ENCODE measurements at places on chromosomes 4 and X.

GRCh38 chrX:127571834-127572233, 480.4 kb downstream of the ACTRT1 start:
- no peak for DNase-seq

DNA sequence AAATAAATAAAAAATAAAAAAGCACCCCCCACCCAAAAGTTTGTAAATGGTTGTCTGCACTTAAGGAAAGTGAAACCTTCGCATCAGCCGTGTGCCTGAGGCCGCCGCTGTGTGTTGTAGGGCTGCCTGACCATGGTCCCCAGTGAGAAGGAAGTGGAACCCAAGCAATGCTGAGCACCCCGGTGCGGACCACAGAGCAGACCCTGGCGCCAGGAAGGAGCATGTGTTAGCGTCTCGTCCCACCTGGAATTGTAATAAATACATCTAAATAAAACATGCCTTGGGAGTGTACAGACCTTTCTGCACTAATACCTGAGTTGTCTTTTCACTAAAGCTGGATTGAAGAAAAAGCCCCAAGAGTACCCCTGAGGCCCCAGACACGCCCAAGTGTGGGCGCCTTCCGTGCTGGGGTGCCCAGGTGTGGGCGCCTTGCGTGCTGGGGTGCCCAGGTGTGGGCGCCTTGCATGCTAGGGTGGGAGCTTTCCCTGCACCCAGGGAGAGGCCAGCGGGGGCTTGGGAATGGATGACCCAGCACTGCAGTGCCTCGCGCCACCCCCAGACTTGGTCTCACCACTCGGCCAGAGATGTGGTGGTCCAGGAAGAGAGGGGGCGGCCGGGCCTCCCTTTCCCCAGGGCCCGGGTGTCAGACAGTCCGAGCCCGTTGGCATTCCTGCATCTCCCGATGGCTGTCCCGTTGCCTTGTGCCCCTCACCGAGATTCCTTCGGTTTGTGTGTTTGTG, 33.7 kb downstream of the HTT-AS start:
- DNase-seq: no peak

DNA sequence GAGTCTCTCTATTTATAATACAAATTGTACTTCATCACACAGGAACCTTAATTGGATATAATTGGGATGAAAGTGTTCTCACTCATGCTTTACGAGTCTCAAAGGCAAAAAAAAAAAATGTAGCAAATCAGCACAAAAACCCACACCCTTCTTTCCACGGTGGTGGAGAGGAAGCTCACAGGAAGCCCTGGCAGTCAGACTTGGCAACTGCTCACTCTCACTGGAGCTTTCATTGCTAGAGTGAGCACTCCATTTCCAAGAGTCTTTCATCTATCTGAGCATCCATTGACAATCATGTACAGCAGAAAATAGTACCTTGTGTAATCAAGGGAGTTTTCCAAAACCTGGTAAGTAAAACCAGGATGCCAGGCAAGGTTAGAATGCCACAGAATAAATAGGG, 2159.4 kb upstream of the AGA start:
- no peak for DNase-seq

DNA sequence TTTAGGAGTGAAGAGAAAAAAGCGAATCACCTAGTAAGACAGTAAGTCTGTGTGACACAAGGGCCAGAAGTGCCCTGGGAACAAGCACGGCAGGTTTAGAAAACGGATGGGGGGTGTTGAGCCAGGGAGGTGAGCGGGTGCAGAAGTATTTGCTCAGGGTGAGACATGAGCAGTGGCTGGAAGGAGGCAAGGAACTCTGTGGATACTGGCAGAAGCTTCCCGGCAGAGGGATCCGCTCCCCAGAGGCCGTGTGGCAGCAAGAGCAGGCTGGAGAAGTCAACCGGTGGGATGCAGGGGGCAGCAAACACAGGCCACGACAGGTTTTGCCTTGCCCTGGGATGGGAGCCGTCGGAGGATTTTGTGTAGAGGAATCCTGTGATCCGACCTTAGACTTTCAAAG, 2.3 kb upstream of the UVSSA start:
- no peak for DNase-seq

DNA sequence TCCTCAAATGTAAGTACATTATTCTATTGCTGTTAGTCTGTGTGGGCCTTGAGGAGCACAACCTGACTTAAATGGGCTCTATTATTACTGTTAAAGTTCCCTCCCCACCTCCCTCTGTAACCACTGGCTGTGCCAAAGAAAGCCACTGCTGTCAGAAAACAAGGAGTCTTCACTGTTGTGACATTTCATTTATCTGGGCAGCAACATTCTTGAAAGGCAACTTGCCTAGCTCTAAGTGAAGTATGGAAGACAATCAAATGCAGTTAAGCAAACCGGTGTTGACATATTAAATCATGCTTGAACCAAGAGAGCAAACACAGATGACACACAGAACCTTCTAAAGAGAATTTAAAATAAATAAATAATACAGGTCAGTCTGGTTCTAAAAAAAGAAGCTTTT, 81.0 kb downstream of the EPHA5 start:
- DNase-seq: no peak

- no peak for DNase-seq
Measured at GRCh38 chrX:136047016-136047642, 61.9 kb downstream of the SLC9A6 start.

- no peak for DNase-seq
Measured at GRCh38 chr4:963276-964225, 9.8 kb downstream of the DGKQ start.

DNA sequence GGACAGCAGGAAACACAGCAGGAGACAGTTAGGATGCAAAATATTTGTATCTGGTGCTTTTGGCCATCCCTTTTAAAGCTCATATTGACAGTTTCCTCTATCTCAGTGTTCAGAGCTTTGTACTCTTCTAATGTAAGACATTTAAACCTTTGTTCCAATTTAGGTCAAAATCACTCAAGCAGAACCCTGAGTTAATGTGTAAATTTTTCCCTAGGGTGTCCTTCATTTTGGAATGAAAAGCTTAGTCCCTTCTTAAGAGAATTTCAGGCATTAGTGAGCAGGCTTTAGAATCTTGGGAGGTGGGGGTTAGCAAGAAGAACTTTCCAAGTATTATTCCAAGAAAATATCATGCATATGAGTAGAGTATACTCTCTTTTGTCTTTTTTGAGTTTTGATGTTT, 188.7 kb downstream of the GBA3 start:
- DNase-seq: no peak

DNA sequence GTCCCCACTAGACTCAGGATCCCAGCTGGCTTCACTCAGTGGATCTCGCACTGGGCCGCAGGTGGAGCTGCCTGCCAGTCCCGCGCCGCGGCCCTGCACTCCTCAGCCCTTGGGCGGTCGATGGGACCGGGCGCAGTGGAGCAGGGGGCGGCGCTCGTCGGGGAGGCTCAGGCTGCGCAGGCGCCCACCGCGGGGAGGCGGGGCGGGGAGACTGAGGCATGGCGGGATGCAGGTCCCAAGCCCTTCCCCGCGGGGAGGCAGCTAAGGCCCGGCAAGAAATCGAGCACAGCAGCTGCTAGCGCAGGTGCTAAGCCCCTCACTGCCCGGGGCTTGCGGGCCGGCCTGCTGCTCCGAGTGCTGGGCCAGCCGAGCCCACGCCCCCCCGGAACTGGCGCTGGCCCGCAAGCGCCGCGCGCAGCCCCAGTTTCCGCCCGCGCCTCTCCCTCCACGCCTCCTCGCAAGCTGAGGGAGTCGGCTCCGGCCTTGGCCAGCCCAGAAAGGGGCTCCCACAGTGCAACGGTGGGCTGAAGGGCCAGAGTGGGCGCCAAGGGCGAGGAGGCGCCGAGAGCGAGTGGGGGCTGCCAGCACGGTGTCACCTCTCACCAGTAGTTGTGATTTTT, 1038.0 kb downstream of the PCDH19 start:
- no peak for DNase-seq

- no peak for DNase-seq
Measured at GRCh38 chrX:72346302-72346949, 40.7 kb upstream of the CITED1 start.

DNA sequence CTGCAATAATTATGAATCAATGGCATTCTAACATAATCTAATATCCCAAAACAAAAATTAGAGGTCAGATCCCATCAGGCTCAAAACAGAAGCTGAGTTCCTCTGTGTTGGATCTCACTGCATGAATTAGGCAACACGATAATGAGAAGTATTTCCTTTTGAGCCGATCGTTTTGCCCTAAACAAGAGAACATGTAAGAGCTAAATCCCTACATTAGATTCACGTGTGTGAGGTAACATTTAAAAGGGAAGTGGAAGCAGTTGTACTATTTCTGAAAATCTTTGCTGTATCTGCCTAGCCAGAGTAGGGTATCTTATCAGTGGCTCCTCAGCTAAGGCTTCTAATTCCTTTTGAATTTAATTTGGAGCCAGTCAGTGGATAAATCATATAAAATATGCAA, 115.6 kb downstream of the C4orf51 start:
- no peak for DNase-seq

GRCh38 chr4:15344041-15344440, 83.8 kb upstream of the C1QTNF7 start:
- DNase-seq: no peak

DNA sequence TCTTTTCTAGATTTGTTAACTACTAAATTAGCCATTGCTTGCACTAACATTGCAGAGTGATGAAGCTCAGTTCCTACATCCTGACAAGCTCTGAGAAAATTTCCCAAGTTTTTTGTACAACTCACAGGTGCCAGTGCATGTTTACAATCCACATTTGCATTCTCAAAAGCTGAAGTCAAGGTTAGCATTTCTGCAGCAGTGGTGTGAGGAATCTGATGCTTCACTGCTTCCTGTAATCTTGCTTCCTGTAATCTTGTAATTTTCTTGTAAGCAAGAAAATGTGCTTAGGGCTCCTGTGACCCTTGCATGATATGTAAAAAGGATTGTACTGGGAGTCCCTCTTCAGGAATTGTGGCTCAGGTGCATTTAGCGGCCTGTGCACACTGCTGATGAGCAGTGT, 207.4 kb upstream of the CXCL13 start:
- no peak for DNase-seq

DNA sequence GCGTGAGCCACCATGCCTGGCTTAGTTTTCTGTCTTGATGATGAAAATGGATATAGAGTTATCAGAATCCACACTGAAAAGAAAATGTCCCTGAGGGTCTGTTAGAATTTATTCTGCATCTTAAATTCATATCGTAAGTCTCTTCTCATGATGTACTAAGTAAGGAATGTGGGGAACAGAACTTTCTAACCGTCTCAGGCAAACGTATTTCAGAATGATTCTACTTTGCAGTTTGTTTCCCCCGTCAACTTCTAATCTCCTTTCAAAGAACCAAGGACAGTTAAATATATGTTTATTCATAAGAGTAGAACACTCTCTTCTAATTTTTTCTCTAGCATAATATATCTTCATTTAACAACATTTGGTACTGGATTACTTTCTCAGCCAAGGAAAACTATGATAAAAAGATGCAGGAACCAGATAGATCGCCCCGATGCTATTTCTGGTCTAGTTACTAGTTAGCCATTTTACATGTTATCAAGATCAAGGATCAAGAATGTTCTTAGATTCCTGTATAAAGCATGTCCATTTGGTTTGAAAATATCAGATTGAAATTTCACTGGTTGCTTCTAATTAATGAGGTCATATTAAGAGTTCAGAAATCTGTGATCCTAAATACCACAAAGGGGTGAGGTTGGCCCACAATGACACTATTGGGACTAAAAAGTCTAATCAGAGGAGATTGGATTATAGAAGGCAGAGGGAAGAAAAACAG, 49.5 kb downstream of the METTL14 start:
- no peak for DNase-seq

DNA sequence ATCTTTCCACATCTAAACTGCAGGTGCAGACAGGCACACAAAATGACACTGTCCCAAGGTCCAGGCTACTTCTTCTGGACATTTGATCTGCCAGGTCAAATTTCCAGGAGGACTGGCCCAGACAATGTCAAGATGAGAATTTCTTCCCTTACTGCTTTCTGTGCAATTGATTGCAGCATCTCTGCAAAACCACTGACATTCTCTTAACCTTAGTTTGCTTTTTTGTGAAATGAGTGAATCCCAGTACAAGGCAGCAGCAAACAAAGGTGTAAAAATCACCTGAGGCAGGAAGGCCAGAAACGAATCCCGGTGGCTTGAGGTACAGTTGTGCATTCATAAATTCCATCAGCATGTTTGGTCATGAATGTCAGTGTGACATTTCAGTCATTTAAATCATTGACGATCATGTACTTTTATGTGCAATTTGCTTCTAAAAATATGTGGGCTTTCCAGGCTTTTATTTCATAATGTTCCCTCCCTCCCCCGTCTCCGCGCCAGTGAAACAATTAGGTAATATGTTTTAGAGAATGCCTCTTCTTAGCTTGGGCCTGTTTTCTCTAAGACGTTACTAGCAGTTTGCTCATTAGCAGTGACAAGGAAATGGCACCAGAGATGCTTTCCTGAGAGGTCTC, 39.1 kb downstream of the NHS start:
- no peak for DNase-seq

DNA sequence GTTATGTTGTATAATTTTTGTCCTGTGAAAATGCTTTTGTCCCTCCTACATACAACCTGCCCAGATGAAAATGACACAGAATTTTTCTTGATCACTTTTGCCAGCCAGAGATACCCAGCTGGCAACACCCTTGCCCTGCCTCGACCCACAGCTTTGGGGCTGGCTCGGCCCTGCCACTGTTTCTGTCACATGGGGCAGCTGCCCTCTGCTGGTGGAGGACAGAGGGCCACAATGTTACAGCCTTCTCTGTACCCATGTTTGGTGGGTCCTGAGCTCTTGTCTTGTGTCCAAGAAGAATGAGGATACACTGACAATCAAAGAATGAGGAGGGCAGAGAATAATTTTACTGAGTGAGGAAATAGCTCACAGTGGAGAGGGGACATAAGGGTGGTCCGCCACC, 31.1 kb downstream of the BMP15 start:
- peak; percentile 1 for DNase-seq

GRCh38 chr4:80305466-80305865, 30.1 kb upstream of the CFAP299 start:
- no peak for DNase-seq

DNA sequence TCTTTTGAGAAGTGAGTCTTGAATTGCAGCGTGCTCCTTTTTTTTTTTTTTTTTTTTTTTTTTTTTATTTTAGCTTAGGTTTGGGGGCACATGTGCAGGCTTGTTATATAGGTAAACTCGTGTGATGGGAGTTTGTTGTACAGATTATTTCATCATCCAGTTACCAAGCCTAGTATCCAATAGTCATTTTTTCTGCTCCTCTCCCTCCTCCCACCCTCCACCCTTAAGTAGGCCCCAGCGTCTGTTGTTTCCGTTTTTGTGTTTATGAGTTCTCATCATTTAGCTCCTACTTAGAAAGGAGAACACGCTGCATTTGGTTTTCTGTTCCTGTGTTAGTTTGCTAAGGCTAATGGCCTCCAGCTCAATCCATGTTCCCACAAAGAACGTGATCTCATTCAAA, 81.3 kb upstream of the TSPAN5 start:
- no peak for DNase-seq

GRCh38 chrX:127879585-127879984, 172.6 kb downstream of the ACTRT1 start:
- no peak for DNase-seq

- DNase-seq: no peak
Measured at GRCh38 chr4:162506253-162506652, 342.5 kb upstream of the FSTL5 start.
